Thoracic aorta (tissue), 2 donors: ENCODE measurements at places on chromosomes 1 and 21. TPM values are rescaled to one million over a fixed set of nuclear protein-coding genes. Genes with fewer than 3 reads are reported as not detected.
A peak's percentile ranks its signal among the peaks of the same experiment; 100 is the strongest.

GRCh38 chr1:219317762-219318353 is 144.2 kb downstream of the LYPLAL1 start:
- H3K4me1 ChIP-seq = no peaks in the 10 kb centered on the region
- no peak overlapping the region for H3K4me3 ChIP-seq
- no peaks in the 10 kb centered on the region for H3K36me3 ChIP-seq
- no peaks in the 10 kb centered on the region for H3K27me3 ChIP-seq
- DNase-seq = no peak
- H3K27ac ChIP-seq = no peak overlapping the region

- no peak overlapping the region for H3K27ac ChIP-seq
- H3K4me3 ChIP-seq = no peak overlapping the region
- H3K36me3 ChIP-seq = no peaks in the 10 kb centered on the region
- no peaks in the 10 kb centered on the region for H3K27me3 ChIP-seq
These were observed 67.1 kb downstream of the MAN1C1 start for GRCh38 chr1:25683731-25684130.

DNA sequence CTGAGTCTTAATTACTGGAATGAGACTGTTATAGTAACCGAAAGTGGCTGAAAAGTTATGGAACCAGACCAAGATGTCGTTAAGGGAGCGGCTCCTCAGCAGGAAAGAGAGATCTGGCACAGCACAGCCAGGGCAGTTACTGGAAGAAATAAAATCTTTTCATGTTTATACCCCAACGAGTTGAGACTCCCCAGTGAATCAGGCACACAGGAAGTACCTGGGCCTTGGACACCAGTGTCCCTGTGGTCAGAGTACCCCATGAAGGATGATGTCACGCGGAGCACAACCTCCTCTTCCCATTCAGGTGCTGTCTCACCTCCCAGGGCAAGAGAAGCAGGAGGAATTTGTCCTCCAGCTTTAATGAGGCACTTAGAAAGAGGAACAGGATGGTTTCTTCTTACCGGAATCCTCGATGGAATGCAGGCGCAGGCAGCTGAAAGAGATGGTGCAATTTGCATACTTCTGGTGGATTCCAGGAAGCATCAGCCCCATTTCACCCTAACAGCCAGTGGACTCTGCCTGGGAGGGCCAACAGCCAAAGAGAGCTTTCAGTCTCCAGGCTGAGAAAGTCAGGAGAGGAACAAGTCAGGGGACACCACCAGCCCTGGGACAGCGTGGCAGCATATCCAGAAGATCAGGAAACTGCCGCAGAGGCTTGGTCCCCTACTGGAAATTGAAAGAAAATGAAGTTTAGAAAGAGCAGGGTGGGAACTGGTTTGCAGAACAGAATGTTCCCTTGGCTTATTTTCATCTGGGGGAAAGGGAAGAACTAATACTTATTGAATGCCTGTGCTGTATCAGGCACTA is 35.9 kb upstream of the CTTNBP2NL start:
- H3K4me1 ChIP-seq = peaks cover 6% of the 10 kb centered on the region
- no peaks in the 10 kb centered on the region for H3K36me3 ChIP-seq
- peak overlapping the region; percentile 33 for H3K27ac ChIP-seq
- no peak for DNase-seq
- no peaks in the 10 kb centered on the region for H3K27me3 ChIP-seq

Gene AGL
- total RNA-seq = 21.3 TPM

Gene LMO4
- 46.6 TPM for total RNA-seq
